ENCODE measurements at places on chromosomes 7 and 10.

- peak; percentile 12 for DNase-seq
These were observed 76.4 kb downstream of the WDR37 start for GRCh38 chr10:1132584-1132983.

DNA sequence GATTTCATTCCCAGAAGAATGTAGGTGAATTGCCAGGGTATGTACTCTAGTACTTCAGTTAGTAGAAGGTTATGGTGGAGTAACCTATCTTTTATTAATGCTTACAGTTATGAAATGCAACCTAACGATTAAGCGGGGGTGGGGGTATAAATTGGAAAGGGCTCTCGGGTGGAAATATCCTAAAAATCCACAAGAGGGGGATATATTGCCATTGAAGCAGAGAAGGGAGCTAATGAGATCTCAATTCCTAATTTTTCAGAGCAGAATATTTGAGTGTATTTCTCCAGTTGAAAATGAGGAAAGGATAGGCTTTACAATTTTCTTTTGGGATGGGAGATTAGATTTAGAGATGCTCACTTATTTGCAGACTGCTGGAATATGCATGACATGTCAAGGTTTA lies 90.8 kb downstream of the DNAJB9 start:
- DNase-seq = no peak

DNA sequence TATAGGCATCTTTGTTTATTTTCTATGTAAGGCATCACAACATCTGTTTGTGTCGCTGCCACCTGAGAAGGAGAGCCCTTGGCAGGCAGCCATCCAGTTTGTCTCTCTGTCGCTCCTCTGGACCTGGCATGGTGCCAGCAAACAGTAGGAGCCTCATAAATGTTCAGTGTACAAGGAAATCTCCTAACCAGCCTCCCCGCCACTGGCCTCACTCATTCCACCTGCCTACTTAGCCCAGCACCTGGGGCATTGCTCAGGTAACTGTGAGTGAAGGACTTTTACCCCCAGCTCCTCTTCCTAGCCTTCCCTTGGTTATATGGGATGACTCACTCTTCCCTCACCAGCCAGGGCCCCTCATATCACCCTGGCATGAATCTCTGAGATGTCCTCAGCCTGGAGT lies 61.7 kb upstream of the NPTX2 start:
- DNase-seq = no peak

GRCh38 chr10:5546891-5547680 lies 22.3 kb downstream of the CALML3 start:
- no peak for DNase-seq

Measured in activated CD4-positive, alpha-beta memory T cell treated with anti-CD3 and anti-CD28 coated beads, Interleukin-2, amount 10 ng/mL, durations not matched to agents 7 days and 5 days (primary cell).